ENCODE measurements at places on chromosomes 5 and 9. TPM values are rescaled to one million over a fixed set of nuclear protein-coding genes. Genes with fewer than 3 reads are reported as not detected.

The BTNL9 gene
- 0.07 TPM for total RNA-seq

The MTMR12 gene
- 31.9 TPM for total RNA-seq

DNA sequence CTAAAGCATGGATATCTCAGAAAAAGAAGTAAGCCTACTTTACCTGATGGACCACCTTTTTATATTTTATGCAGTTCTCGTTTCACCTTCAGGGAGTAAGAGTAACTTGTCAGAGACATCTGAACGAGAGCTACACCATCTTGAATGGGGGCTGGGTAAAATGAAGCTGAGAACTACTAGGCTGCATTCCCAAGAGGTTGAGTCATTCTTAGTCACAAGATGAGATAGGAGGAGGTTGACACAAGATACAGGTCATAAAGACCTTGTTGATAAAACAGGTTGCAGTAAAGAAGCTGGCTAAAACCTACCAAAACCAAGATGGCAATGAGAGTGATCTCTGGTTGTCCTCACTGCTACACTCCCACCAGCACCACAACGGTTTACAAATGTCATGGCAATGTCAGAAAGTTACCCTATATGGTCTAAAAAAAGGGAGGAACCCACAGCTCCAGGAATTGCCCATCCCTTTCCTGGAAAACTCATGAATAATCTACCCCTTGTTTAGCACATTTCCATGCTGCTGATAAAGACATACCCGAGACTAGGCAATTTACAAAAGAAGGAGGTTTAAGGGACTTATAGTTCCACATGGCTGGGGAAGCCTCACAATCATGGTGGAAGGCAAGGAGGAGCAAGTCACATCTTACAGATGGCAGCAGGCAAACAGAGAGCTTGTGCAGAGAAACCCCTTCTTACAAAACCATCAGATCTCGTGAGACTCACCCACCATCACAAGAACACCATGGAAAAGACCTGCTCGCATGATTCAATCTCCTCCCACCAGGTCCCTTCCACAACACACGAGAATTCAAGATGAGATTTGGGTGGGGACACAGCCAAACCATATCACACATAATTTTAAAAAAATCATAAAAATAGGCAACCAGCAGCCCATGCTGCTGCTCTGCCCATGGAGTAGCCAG, 62.5 kb downstream of the GIN1 start:
- DNase-seq: no peak

- no peak for DNase-seq
These were observed 372.5 kb downstream of the IRX2 start for GRCh38 chr5:2378976-2379375.

DNA sequence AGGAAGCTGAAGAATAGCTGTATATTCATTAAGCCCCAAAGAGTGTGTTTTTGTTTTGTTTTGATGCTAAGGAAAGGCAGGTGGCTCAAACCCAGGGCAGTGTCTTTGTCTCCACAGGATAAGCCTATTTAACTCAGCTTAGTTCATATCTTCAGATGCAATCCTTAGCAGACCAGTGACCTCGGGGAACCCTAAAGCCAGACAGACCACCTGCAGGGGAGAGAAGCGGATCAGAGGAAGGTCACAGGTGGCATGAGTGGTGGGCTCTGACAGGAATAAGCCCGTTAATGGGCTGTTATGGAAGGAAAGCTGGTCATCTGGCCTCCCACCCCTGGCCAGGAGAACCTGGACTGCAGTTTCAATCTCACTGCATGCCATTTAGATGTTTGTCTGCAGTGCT, 30.8 kb downstream of the TAS2R1 start:
- no peak for DNase-seq
